ENCODE measurements at places on chromosomes 7 and 10.

GRCh38 chr7:48943279-48943990 lies 19.1 kb downstream of the CDC14C start:
- no peak for ATAC-seq

- no peak for ATAC-seq
Measured at GRCh38 chr10:61842755-61843497, 58.6 kb upstream of the ARID5B start.

DNA sequence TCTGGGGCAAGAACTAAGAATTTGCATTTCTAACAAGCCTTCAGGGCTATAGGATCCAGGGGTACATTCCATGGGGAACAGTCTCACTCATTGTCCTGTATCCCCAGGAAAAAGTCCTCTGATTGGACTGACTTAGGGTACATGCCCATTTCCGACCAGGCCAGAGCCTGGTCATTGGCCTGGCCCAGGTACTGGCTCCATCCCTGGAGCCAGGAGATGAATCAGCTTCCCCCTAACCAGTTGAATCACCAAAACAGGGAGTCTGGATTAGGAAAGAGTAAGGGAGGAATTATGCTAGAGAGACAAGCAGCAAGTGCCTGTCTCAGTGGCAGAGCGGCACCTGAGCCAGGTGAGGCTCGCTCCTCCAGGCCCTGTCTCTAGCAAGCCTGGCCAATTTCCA lies 137.5 kb downstream of the FGFR2 start:
- ATAC-seq = no peak

- no peak for ATAC-seq
Measured at GRCh38 chr10:235915-236314, 100.7 kb downstream of the ZMYND11 start.

- no peak for ATAC-seq
Measured at GRCh38 chr10:60050366-60050765, 144.0 kb upstream of the CCDC6 start.

DNA sequence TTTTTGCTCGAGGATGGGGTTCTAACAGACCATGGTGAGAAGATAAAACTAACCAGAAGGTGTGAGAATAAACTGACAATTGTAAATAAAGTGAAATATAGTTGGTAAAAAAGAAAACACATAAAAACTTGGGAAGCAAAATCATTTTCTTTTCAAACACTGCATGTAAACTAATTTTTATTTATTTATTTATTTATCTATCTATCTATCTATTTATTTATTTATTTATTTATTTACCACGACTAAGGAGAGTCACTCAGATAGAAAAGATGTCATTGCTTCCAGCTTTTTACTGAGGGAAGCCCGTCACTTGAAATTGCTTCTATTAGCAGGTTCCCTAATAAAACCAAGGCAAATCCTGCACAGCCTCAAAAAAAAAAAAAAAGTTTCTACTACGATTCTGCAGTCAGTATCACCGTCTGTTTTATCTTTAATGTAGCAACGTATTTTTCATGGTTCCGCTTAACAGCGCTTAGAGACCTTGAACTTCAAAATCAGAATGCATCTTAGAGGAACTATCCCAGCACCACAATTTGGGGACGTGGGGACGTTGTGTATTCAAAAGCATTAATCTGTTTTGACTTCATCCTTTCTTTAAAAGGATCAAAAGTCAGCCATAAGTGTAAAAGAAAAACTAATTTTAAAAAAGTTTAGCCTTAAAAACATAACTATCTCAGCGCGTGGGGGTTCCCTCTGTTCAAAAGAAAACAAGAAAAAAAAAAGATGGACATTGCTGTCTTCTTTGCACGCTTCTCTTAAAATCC lies 33.3 kb upstream of the EBLN1 start:
- no peak for ATAC-seq

GRCh38 chr10:8124436-8124835 lies 69.9 kb downstream of the GATA3 start:
- ATAC-seq = no peak

- ATAC-seq = no peak
Measured at GRCh38 chr7:128894101-128894440, 16.4 kb downstream of the KCP start.

- ATAC-seq = no peak
Measured at GRCh38 chr7:5314864-5315263, 32.1 kb downstream of the SLC29A4 start.

Data from activated CD4-positive, CD25-positive, alpha-beta regulatory T cell treated with anti-CD3 and anti-CD28 coated beads, Interleukin-2, amount 50 U/mL, for 24 hours (primary cell).